A549 treated with DMSO at 1 μM for 4 hours (cell line): ENCODE measurements at places on chromosomes 2 and 18. TPM values are rescaled to one million over a fixed set of nuclear protein-coding genes. Genes with fewer than 3 reads are reported as not detected.

The FOXD4L1 gene
- 0.31 to 0.87 TPM (median 0.33 TPM) in 5 replicates for total RNA-seq

The EIF2AK3 gene
- 14.2 to 17.6 TPM (median 15.4 TPM) in 5 replicates for total RNA-seq

The FAM168B gene
- 86.7 to 102 TPM (median 97.8 TPM) in 5 replicates for total RNA-seq

The YPEL5 gene
- 49.1 to 61.6 TPM (median 51.2 TPM) in 5 replicates for total RNA-seq

The DIPK1C gene
- not detected in 5 replicates for total RNA-seq

The LRRTM4 gene
- total RNA-seq: not detected in 5 replicates

The TEKT4 gene
- not detected in 5 replicates for total RNA-seq

The MCEE gene
- 10.1 to 12.2 TPM (median 11.0 TPM) in 5 replicates for total RNA-seq

The ZAP70 gene
- 0.05 to 0.10 TPM in 2 of 5 replicates, not detected in the others for total RNA-seq

The TRIB2 gene
- total RNA-seq: 0.19 to 0.69 TPM (median 0.23 TPM) in 5 replicates

The CNPPD1 gene
- 40.6 to 45.1 TPM (median 43.6 TPM) in 5 replicates for total RNA-seq

The APOB gene
- not detected in 5 replicates for total RNA-seq

The SERPINB2 gene
- 0.05 to 0.08 TPM in 2 of 5 replicates, not detected in the others for total RNA-seq

The SERPINB3 gene
- total RNA-seq: 0.10 to 0.18 TPM (median 0.13 TPM) in 4 of 5 replicates, not detected in the other

The PKP4 gene
- 22.7 to 33.0 TPM (median 31.5 TPM) in 5 replicates for total RNA-seq

The TXNDC2 gene
- 0.05 to 0.38 TPM (median 0.17 TPM) in 5 replicates for total RNA-seq
